ENCODE measurements at places on chromosomes 12 and 14. TPM values are rescaled to one million over a fixed set of nuclear protein-coding genes. Genes with fewer than 3 reads are reported as not detected.

HNF1A gene
- total RNA-seq = 2.8 TPM

REP15 gene
- total RNA-seq = 0.28 TPM

PLBD1 gene
- 4.8 TPM for total RNA-seq

KRT6C gene
- total RNA-seq = not detected

IQSEC3 gene
- total RNA-seq = 0.02 TPM

ZNF641 gene
- 5.4 TPM for total RNA-seq

WDR89 gene
- 8.6 TPM for total RNA-seq

NOVA1 gene
- 4.2 TPM for total RNA-seq

GRIN2B gene
- total RNA-seq = 5.3 TPM

MIP gene
- total RNA-seq = 0.15 TPM

EIF2S3B gene
- total RNA-seq = 0.66 TPM

INSM2 gene
- total RNA-seq = 0.04 TPM

PCK2 gene
- 23.6 TPM for total RNA-seq

EXOC3L4 gene
- total RNA-seq = 1.5 TPM

Data from A549 treated with dexamethasone at 1 μM for 4 hours (cell line).